ENCODE measurements at places on chromosomes 3 and 15. TPM values are rescaled to one million over a fixed set of nuclear protein-coding genes. Genes with fewer than 3 reads are reported as not detected.
A peak's percentile ranks its signal among the peaks of the same experiment; 100 is the strongest.

DNA sequence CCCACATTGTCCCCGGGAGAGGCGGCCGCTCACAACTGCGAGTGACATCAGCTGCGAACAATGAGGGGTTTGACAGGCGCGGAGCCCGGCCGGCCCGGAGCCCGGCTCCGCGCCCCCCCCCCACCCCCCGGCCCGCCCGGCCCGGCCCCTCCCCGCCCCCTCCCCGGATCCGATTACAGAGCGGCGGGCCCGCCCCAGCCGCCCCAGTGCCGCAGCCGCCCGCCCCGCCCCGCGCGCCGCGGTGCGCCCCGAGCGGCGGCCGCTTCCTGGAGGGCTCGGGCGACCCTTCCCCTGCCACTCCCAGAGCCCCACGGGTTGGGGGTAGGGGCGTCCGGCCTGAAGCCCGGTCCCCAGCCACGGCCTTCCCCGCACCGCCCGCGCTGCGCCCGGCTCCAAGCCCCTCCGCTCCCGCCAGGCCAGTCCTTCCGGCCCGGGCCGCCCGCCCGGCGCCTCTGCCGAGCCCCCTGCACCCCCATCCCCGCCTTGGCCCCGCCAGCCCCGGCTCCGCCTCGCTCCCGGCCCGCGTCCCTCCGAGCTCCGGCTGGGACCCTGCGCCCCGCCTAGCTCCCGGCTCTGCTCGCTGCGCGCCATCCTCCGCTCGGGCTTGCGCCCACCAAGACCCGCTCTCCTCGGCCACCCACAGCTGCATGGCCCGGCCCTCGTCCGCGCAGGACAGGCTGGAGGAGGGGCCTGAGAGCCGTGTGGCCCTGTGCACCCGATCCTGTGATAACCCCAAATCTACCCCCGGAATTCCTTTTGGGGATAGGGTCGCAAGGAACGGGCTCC is at the start of gene PCBP4:
PCBP4 (minus strand) TSS at position 71 of the 786 bp plus-strand sequence. CDS start 6,214 bp downstream, outside the sequence.
- peak; percentile 77 for DNase-seq
- H3K4me1 ChIP-seq = peaks cover 54% of the 10 kb centered on the region
- peak within 1 kb of the TSS; percentile 92 for H3K4me3 ChIP-seq
- peak within 1 kb of the TSS; percentile 93 for H3K27ac ChIP-seq

- H3K27ac ChIP-seq = no peak overlapping the region
- H3K4me1 ChIP-seq = peaks cover 26% of the 10 kb centered on the region
- DNase-seq = no peak
These were observed 23.3 kb upstream of the NFKBIZ start for GRCh38 chr3:101825904-101826445.

DNA sequence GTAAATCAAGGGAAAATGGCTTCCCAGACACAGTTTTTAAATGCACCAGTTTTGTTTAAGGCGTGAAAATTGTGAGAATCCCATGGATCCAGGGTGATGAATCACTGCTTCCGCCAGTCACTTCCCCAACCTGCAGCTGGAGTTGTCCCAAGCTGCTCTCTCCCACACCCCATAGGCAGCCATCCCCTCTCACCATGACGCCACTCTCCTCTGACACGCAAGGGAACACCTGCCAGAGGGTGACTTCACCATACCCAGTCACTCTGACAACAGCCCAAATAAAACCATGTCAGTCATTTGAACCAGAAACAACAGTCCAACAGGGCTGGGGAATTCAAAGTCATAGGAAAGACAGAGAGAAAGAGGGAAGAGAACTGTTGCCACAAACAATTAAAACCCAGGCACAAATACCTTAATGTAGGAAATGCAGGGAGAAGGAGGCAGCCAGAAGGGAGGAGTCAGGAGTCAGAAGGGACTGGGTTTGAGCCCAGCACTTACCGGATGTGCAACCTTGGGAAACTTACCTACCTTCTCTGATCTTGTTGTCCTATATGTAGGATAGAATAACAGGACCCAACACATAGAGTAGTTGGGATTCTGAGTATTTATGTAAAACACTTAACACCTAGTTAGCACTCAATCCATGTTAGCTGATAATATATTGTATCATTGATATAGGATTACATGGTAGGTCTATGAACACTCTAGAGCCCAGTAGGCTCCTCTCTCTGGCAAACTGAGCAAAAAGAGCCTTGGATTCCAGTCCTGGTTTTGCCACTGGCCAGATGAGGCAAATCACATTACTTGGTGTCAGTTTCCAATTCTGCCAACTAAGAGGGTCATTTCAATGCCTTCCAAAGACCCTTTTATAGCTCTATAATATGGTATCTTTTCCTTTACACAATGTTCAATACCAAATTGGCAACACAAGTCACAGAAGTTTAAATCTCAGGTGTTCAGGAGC is 326.3 kb upstream of the ICE2 start:
- H3K27me3 ChIP-seq = no peaks in the 10 kb centered on the region
- H3K4me3 ChIP-seq = no peak overlapping the region
- DNase-seq = no peak

- no peak overlapping the region for H3K4me3 ChIP-seq
- peaks cover 98% of the 10 kb centered on the region for H3K36me3 ChIP-seq
- peaks cover 100% of the 10 kb centered on the region for H3K4me1 ChIP-seq
- DNase-seq = peak; percentile 95
These were observed 9.9 kb downstream of the AMOTL2 start for GRCh38 chr3:134364061-134364935.

DNA sequence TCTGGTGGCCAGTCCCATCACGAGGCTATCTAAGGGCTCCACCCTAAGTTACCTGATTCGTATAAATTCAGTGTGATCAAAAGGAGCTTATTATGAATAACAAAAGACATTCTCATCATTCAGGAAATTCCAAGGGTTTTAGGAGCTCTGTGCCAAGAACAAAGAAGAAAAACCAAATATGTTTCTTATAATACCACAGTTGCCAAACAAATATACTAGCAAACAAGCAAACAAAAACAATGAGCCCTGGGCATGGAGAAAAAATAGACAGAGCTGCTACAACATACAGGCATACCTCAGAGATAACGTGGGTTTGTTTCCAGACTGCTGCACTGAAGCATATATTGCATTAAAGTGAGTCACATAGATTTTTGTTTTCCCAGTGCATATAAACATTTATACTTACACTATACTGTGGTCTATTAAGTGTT is 20.2 kb upstream of the CFAP161 start:
- H3K4me3 ChIP-seq = no peak overlapping the region
- no peaks in the 10 kb centered on the region for H3K36me3 ChIP-seq
- 0 out of 2 replicates have a peak, but pooled peaks cover 4% of the 10 kb centered on the region for H3K27me3 ChIP-seq
- peak; percentile 33 for DNase-seq
- H3K27ac ChIP-seq = no peak overlapping the region
- H3K4me1 ChIP-seq = peaks cover 10% of the 10 kb centered on the region

DNA sequence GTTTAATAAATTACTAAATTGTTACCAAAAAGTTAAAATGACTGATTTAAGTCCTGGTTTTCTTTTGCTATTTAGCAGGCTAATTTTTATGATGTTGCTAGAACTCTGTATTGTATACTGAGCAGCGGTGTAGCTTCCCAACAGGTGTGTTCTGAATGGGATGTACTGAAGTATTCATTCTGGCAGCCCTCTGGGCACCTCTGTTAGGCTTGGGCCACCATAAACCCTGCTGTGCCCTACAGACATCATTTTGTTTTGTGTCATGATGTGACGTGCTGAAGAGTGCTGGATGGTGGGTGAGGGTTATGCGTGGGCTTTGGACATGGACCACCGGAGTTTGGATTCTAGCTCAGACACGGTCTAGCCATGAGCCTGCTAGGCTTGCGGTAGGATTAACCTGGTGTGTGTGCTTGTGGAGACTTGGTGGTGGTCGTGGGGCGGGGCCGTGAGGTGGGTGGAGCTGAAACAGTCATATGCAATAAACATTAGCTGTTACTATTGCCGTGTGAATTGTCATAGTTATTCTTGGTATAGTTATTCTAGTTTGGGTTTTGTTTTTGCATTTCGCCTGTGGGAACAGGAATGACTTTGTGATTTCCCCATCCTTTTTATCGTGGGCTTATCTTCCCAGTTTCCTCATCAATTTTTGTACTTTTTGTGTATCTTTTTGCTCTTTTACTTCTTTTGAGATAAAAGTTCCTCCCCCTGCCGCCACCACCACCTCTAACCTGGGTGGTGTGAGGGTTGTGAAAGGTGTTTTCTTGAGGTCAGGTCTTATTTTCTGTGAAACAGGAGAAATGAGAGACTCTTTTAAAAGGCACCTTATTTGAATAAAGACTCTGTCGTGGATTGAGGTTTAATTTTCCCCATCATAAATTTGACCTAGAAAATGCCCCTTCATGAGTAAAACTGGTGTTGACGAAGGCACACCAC is 93.7 kb downstream of the MCTP2 start:
- no peaks in the 10 kb centered on the region for H3K27me3 ChIP-seq
- H3K27ac ChIP-seq = no peak overlapping the region
- H3K4me3 ChIP-seq = no peak overlapping the region
- DNase-seq = no peak

- no peaks in the 10 kb centered on the region for H3K36me3 ChIP-seq
- DNase-seq = peak; percentile 52
- H3K4me1 ChIP-seq = peaks cover 6% of the 10 kb centered on the region
- no peak overlapping the region for H3K27ac ChIP-seq
- peak overlapping the region; percentile 35 for H3K4me3 ChIP-seq
These were observed 16.5 kb upstream of the LAMP3 start for GRCh38 chr3:183178833-183179549.

GRCh38 chr3:186454881-186455703 is 89.1 kb downstream of the CRYGS start:
- 0 out of 2 replicates have a peak, but pooled peaks cover 4% of the 10 kb centered on the region for H3K27me3 ChIP-seq
- H3K4me3 ChIP-seq = no peak overlapping the region
- H3K4me1 ChIP-seq = no peaks in the 10 kb centered on the region
- no peak for DNase-seq
- no peaks in the 10 kb centered on the region for H3K36me3 ChIP-seq

- H3K27ac ChIP-seq = no peak overlapping the region
- no peak overlapping the region for H3K4me3 ChIP-seq
- no peaks in the 10 kb centered on the region for H3K4me1 ChIP-seq
These were observed 296.3 kb upstream of the TMCO5A start for GRCh38 chr15:37638116-37638515.

DNA sequence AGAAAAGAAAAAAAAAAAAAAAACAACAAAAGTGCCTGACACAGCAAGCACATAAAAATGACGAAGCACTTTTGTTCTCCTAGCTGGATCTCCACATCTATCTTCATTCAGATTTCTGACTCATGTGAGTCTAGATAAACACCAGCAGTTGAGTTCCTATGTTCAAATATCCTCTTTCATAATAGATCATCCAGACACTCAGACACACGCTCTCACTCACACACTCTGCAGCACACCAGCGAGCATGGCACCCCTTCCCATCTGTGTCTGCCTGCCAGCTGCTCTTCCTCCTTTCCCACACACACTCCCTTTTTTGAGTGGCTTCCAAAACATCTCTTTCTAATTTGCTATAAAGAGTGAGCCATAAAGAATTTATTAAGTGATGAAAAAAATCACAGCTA is 19.8 kb upstream of the CELF6 start:
- no peak overlapping the region for H3K4me3 ChIP-seq
- peak overlapping the region; percentile 18 for H3K27ac ChIP-seq
- peaks cover 5% of the 10 kb centered on the region for H3K36me3 ChIP-seq
- peaks cover 14% of the 10 kb centered on the region for H3K4me1 ChIP-seq

- peak; percentile 34 for DNase-seq
- no peak overlapping the region for H3K4me3 ChIP-seq
- peaks cover 7% of the 10 kb centered on the region for H3K4me1 ChIP-seq
- H3K27ac ChIP-seq = no peak overlapping the region
- peaks cover 18% of the 10 kb centered on the region for H3K36me3 ChIP-seq
These were observed 2.2 kb upstream of the BNIP2 start for GRCh38 chr15:59691194-59691805.

GRCh38 chr3:54873059-54874010 is 54.5 kb downstream of the LRTM1 start:
- no peak overlapping the region for H3K4me3 ChIP-seq
- no peak overlapping the region for H3K27ac ChIP-seq
- H3K36me3 ChIP-seq = no peaks in the 10 kb centered on the region
- peaks cover 20% of the 10 kb centered on the region for H3K4me1 ChIP-seq

GRCh38 chr3:194267744-194268653 is 83.1 kb downstream of the CPN2 start:
- no peaks in the 10 kb centered on the region for H3K27me3 ChIP-seq
- DNase-seq = no peak
- no peak overlapping the region for H3K27ac ChIP-seq
- no peaks in the 10 kb centered on the region for H3K36me3 ChIP-seq

DNA sequence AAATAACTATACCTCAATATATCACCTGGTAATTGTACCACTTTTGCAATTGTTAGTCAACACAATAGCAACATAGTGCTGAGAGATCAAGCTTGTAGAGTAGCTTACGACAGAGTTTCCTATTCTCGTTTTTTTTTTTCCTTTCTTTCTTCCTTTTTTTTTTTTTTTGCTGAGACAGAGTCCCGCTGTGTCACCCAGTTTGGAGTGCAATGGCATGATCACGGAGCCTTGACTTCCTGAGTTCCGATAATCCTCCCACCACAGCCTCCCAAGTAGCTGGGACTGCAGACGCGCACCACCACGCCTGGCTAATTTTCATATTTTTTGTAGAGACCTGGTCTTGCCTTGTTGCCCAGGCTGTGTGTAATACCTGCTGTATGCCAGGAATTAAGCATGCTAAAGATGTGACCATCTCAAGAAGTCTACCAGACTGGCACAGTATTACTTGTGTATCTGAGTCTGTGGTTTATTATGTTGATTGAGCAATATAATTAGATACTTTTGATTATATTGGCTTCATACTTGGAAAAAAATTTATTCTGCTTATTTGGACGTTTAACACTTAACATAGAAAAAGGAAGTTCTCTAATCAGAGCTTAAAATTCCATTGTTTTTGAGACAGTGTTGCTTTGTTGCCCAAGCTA is 3.0 kb downstream of the SELENOT start:
- H3K4me3 ChIP-seq = no peak overlapping the region
- no peaks in the 10 kb centered on the region for H3K27me3 ChIP-seq
- H3K27ac ChIP-seq = no peak overlapping the region
- peaks cover 14% of the 10 kb centered on the region for H3K36me3 ChIP-seq
- H3K4me1 ChIP-seq = peaks cover 9% of the 10 kb centered on the region

- H3K27me3 ChIP-seq = no peaks in the 10 kb centered on the region
- no peak overlapping the region for H3K4me3 ChIP-seq
- no peak for DNase-seq
- peaks cover 6% of the 10 kb centered on the region for H3K36me3 ChIP-seq
- H3K4me1 ChIP-seq = peaks cover 7% of the 10 kb centered on the region
These were observed 4.2 kb upstream of the KATNBL1 start for GRCh38 chr15:34214135-34214534.

The TGM5 gene
- total RNA-seq = 0.24 TPM

The FAM107A gene
- total RNA-seq = not detected

The RYR3 gene
- 7.9 TPM for total RNA-seq

The TMF1 gene
- 11.8 TPM for total RNA-seq

The GOLGA8G gene
- 0.25 TPM for total RNA-seq

The HES1 gene
- 44.1 TPM for total RNA-seq
